ENCODE measurements at places on chromosomes 4 and X.

DNA sequence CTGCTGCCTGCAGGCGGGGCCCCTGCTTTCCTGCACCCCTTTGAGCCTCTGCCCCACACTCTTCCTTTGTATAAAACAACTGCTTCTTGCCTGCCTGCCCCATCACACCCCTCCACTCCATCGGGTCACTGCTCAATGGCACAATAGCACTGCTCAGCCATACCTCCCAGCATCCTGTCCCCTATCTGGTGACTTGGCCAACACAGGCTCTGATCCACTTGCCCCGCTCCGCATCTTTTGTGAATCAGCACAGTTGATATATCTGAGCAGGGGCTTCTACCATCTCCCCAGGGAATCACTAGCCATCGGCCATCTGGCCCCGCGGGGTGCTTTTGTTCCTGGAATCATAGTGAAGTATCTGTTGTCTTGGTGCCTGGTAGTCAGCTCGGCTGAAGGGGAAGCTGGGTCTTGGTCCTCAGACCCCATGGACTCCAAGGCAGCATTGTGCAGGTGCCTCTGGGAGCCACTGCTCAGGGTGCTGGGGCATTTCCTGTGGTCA lies 45.3 kb downstream of the MAP7D3 start:
- DNase-seq = no peak

DNA sequence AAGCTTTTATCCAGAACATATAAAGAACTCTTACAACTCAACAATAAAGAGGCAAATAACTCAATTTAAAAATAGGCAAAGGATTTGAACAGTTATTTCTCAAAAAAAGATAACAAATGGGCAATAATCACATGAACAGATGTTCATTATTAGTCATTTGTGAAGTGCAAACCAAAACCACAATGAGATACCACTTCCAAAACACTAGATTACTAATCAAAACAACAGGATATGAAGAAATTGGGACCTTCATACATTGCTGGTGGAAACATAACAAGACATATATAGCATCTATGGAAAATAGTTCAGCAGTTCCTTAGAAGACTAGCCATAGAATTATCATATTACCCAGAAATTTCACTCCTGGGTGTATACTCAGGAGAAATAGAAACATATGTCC lies 224.6 kb downstream of the FBXO8 start:
- DNase-seq = no peak

DNA sequence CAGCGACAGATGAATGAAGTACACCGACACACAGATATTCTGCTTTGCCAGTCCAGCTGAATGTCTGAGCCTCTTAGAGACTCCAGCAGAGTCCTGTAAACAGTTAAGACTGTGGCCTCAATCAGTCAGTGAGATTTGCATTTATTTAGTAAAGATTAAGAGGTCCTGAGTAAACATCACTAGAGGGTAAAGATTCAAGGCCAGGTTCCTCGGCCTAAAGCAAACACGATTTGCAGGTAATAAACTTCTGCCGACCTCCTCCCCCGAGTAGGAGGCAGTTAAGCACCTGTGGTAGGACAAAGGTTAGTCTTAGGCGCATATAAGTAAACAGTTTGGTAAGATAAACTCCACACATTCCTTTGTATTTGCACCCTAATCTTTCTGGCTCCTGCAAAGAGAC lies 99.6 kb downstream of the CFAP47 start:
- DNase-seq = no peak

DNA sequence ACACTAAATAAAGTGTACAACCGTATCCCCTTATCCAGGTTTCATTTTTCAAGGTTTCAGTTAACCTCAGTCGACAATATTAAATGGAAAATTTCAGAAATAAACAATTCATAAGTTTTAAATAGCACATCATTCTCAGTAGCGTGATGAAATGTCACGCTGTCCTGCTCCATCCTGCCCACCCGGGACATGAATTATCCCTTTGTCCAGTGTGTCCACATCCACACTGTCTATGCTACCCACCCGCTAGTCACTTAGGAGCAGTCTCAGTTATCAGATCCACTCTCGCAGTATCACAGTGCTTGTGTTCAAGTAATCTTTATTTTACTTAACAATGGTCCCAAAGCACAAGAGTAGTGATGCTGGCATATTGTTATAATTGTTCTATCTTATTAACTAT lies 54.7 kb downstream of the FRYL start:
- DNase-seq = no peak

- DNase-seq = no peak
Observed at GRCh38 chrX:133390676-133391075, 24.6 kb downstream of the GPC4 start.

DNA sequence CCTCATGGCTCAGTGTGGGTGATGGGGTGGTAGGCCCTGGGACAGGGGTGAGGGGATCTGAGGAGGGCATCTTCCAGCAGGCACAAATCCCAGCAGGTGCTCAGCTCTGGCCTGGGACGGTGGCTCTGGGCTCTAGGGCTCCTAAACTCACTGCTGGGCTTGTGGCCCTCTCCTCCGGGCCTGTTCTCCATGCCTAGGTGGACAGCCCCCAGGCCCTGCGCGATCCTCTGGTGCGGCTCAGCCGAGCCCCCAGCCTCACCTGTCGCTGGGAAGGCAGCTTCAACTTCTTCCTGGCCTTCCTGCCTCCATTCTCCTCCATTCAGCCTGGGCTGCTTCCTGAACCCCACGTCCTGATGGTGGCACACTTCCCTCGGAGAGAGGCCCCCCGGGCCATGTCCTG lies 19.3 kb upstream of the FGFR3 start:
- no peak for DNase-seq

DNA sequence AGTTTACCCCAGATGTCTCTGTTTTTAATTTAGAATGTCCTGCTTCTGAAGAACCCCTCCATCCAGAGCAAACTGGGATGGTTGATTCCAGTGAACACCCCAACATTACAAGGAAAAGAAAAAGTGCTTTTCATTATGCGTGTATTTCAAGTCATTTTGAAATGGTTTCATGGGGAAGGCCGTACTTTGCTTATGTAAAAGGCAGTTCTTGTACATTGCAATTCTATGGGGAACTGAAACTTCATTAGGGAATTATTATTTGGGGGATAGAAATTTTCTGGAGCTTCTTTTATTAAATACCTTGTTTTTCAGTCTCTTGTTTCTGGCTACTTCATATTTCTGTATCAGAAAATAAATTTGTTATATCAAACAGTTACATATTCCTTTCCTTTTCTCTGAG lies 96.9 kb upstream of the ZNF518B start:
- DNase-seq = no peak

GRCh38 chrX:19855700-19856381 lies 31.6 kb downstream of the SH3KBP1 start:
- DNase-seq = no peak

DNA sequence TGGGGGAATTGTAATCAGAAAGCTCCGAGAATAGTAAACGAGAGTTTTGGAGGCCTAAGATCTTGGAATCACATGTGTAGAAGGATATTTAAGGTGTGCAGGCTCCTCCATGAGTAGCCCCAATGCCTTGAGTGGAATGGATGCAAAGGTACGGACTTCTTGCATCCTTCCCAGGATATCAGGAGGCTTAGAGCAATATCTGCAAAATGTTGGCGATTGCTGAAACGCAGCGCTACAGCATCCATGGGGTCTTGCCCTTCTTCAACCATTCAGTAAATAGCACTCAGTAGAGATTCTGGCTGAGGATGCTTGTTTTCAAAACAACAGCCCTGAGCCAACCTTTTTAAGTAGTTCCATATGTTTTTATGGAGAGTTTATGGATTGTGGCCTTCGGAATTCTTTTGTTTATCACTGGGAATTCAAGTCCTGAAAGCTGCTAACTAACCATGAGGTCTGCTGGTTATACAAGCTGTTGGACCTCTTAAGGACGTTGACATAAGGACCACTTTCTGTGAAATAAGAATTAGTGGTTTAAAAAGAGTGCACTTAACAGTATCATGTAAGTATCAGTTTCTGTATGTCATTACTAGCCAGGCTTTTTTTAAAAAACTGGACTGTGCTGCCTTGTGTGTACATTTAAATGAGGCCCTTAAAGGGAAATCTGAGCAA lies 228.8 kb upstream of the PGRMC2 start:
- no peak for DNase-seq

DNA sequence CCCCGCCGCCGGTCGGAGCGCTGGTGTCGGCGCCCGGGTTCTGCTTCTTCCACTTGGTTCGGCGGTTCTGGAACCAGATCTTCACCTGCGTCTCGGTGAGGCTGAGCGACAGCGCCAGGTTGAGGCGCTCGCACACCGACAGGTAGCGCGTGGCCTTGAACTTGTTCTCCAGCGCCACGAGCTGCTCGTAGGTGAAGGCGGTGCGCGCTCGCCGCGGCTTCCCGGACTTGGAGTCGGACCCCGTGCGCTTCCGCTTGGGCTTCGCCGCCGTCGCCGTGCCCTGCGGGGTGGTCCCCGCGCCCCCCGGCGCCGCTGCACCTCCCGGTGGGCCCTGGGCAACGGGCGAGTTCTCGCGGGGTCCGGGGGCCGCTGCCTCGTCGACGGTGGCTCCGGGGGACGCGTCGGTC lies 3.1 kb downstream of the NKX1-1 start:
- no peak for DNase-seq

GRCh38 chrX:103254171-103254824 lies 657 bp downstream of the TCEAL8 start:
- no peak for DNase-seq

DNA sequence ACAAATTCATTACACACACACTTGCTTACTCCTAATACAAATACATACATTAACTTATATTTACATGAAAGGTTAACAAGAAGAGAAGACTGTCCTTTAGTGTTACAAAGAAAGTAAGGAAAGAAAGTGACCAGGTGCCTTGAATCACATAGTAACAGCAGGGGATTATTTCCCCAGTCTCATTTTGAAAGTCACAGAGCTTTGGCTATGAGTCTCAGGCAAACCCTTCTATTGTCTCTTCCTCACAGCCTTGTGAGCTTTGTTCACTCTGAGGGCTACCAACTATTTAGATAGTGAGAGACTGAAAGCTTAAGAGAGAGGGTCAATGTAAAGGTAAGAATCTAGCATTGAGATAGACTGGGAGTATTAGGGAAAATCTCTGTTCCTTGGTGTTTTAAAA lies 161.6 kb downstream of the NPNT start:
- no peak for DNase-seq

- DNase-seq = no peak
Observed at GRCh38 chrX:8815460-8816065, 14.4 kb upstream of the FAM9A start.

DNA sequence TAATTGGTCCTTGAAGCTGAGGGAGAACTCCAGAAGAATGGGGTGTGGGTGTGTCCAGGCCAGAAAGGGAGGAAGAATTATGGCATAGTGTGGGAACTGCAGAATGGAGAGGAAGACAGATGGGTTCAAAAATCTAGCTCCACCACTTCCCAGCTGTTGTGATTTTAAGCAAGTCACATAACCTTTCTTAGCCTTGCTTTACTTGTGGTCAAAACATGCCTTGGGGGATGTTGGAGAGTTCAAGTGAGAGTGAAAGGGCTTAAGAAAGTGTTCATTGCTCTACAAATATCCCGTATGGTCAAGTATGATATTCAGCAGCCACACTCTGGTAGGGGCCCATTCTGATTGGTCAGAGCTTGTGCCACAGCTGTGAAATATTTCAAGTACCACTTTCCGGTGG lies 15.0 kb upstream of the STARD8 start:
- DNase-seq = no peak

GRCh38 chrX:13266641-13267345 lies 53.1 kb downstream of the ATXN3L start:
- DNase-seq = no peak

- DNase-seq = no peak
Observed at GRCh38 chrX:8760021-8760420, 28.1 kb upstream of the ANOS1 start.

DNA sequence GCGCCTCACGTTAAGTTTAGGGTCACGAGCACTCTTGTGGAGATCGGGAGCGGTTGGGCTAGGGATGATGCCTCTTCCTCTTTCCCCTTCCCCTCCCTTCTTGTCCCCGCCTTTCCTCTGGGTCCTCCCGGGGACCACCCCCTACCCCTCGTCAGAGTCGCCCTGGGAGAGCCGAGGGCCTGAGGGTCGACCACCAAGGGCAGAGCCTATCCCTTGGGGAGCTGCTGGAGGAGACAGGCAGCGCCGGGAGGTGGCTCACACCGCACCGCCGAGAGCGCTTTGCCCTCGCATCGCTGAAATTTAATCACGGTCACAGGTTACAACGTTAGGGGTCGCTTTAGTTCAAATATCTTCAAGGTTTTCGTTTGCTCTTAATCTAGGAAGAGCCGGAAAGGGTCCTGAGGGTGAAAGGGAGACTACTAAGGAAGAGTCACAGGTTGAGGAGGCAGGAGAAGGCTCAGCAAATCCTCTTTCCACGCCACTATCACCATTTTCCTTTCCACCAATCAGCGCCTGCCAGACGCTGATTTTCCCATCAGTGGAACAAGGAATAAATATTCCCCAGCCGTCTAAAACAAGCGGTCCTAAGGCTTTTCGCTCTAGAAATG lies 528 bp upstream of the SNCA start:
- no peak for DNase-seq

DNA sequence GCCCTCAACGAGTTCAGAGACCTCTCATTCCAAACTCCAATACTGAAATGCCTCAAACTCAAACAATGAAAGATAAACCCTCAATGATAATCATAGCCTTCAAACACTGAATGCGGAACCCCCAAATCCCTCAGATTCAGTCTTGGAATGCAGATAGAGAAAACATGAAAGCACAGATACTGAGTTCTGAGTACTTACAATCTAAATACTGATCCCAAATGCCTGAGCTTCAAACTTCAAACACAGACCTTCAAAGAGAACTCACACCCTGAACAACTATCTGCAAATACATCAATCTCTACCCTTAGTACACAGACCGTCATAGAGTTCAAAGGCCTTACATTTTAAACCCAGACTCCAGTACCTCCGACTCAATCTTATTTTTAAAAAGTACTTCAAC lies 16.9 kb upstream of the PAGE4 start:
- no peak for DNase-seq
